ENCODE measurements at places on chromosomes 3 and 15.

GRCh38 chr3:138849222-138849940 is 14.7 kb upstream of the PIK3CB start:
- no peak for DNase-seq

DNA sequence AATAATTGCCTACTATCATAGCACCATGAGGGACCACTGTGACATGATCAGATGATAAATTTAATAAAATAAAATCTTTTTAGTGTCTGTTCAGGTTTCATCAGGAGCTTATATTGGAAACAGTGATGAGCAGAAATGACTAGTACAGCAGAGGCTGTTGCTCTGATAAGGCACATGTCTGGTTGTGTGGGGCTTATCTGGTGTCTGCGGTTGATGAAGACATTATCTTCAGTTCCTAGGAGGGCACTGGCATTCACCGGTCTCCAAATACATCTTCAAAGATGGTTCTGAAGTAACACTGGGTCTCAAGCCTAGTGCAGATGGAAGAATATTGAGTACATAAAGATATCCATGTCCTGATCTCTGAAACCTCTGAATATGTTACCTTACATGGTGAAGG is 125.3 kb downstream of the SUCNR1 start:
- no peak for DNase-seq

DNA sequence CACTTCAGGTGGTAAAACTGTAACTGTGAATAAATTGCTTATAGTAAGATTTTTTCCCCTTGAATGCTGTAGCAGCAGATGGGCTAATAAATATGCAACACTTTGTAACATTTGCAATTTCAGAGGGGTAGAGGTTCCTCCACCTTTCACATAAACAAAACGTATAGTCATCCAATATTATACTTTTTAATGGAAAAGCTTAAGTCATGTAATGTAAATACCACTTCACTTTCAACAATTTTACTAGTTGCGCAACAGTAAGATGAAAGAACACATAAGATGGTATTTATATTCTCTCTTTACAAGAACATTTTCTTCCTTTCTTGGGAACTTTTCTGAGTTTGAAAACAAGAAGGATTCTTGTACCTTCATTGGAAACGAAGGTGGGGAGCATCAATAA is 56.6 kb upstream of the FAM3D start:
- no peak for DNase-seq

DNA sequence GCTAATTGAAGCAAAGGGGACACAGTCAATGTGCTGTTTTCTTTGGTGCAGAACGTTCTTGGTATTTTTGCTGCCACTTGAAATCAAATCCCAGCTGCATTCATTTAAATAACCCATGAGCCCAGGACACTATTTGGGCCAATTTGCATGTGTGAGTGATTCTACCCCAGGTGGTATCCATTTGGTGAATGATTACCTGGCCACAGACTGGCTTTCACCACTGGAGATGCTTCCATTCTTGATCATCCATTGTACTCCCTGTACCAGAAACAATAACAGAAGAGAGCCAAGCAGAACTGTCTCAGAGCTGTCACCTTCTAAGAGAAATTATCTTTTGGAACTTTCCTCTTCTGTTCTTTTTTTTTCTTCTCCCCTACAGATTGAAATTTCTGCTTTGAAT is 139.7 kb upstream of the RARB start:
- DNase-seq: no peak

GRCh38 chr3:129608087-129608935 is 1.8 kb upstream of the PLXND1 start:
- DNase-seq: no peak

GRCh38 chr15:49589030-49589429 is 31.6 kb downstream of the FAM227B start:
- no peak for DNase-seq

DNA sequence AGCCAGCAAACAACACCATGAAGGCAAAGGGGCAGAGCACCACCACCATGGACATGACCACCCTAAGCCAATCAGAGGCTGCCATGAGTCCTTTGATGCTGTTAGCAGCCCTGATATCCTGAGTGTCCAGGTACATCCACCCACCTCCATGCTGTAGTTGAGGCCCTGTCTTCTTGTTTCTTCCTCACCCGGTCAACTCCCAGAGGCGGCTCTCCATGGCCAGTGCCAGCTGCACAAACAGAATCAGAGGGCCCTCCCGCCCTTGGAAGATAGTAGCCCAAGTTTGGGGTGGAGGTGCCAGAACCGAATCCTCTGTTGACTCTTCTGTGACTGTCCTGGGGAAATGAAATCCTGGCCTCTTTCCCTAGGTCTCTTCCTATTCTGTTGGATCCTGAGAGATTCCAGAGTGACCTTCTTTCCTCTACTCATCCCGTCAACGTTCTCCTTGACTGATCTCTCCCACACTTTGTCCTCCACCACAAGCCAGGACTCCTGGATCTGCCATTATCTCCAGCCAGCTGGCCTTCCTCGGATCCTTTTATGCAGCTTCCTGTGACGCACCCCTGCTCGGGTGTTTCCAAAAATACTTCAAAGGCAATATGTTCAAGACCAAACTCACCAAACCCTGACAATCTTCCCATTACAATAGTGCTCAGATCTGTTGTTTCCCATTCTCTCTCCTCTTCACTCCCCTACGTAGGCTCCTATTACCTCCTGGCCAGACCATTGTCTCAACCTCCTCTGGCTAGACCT is 45.4 kb upstream of the DLG1 start:
- DNase-seq: no peak

- DNase-seq: no peak
Measured at GRCh38 chr3:160106905-160107861, 118.0 kb upstream of the C3orf80 start.

- no peak for DNase-seq
Measured at GRCh38 chr15:63390689-63391088, 9.0 kb upstream of the CA12 start.

DNA sequence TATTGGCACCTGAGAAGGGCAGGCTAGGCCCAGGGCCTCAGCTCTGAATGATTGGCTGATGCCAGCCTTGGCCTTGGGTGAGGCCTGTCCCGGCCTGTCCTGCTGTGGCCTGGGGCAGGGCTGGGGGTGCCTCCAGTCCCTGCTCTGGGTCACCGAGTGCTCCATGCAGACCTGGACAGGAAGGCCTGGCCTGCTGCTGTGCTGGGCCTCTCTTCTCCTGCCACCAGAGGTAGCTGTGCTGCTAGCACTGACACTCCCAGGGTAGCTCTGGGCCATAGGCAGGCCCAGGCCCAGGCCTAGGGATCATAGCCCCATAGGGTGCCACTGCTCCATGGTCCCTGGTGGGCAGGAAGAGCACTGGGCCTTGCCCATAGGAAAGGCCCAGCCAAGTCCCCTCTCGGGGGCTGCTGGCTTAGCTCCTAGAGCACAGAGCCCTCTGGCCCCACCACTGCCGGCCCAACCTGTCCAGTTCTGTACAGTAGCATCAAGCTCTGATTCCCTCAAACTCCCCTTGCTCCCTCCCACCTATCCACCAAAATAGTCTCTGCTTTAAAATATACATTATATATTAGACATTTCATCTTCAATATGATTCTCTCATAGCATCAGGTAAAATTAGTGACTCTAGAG is 18.2 kb downstream of the ABTB1 start:
- no peak for DNase-seq

DNA sequence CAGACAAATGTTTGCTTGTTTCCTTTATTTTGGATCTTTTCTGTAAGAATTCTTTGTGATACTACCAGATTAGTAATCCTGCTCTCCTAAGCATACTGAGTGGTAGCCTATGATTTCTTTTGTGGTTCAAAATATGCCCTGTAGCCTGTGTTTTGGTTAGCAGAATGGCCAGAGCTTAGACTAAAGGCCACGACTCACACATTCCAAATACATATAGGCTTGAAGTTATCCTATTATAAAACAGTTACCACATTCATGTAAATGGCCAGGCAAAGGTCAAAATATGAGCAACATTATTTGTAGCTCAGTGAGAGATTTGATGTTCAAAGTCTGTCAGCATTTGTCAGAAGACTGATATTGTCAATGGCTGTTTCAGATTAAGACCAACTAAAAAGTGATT is 84.5 kb downstream of the MITF start:
- DNase-seq: no peak

DNA sequence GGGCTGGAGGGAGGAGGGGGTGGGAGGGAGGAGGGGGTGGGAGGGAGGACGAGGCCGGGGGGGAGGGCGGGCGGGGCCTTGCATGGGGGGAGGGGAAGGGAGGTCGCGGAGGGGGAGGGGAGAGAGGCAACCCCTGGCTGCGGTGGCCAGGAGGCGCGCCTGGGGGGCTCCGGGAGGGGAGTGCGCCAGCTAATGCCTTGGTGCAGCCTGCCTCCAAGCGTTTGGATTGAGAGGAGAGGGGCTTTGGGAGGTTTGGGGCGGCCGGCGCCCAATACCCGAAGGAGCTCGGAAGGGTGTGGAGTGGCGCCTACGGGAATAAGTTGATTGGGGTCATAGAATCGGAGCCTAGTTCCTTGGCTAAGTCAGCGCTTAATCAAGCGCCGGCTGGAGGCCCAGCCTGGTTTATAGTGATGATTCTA is 557 bp downstream of the TFG start:
- DNase-seq: peak; percentile 66

GRCh38 chr3:113136071-113136470 is 75.3 kb upstream of the BOC start:
- DNase-seq: no peak

GRCh38 chr3:60770532-60770931 is 480.7 kb downstream of the FHIT start:
- no peak for DNase-seq

DNA sequence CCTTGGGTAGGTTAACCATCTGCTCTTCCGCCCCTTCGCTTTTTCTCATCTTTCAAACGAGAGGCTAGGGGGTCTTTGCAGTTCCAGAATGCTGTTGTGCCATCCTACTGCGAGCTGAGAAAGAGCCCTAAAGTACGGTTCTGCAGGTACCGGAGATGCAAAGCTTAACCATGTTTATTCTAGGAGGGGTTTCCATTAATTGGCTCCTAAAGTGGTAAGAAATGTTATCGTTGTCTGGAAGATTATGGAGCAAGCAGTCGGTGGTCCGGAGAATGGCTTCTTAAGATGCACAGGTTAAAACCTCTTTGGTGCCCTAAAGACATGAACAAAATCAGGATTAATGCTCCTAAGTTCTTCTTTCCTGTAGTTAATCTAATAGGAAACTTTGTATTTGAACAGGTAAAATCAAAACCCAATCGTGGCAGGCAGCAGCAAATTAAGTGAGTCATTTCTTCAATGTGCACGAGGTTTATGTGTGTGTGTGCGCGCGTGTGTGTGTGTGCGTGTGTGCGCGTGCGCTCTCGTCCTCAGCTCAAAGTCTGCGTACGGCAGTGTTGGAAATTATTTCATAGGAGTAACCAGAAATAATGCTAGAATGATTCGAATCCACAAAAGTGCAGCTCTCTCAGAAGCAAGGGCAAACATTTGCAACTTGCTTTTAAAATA is 772 bp downstream of the FAM81A start:
- no peak for DNase-seq

DNA sequence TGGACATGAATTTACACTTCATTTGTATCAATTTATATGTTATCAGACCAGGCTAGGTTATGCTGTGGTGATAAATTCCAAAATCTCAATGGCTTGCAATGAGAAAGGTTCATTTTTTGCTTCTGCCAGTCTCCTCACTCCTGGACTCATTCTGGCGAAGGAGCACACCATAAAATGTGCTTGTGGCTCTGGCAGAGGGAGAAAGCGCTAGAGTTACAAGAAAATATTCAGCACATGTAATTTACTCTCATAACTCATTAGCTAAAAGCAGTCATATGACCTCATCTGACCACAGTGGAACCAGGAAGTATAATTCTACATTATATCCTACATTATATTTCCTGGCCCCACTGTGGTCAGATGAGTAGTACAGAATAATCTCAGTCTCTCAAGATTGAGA is 193.8 kb downstream of the BCHE start:
- DNase-seq: no peak
